ENCODE measurements at places on chromosomes 2 and 18.

DNA sequence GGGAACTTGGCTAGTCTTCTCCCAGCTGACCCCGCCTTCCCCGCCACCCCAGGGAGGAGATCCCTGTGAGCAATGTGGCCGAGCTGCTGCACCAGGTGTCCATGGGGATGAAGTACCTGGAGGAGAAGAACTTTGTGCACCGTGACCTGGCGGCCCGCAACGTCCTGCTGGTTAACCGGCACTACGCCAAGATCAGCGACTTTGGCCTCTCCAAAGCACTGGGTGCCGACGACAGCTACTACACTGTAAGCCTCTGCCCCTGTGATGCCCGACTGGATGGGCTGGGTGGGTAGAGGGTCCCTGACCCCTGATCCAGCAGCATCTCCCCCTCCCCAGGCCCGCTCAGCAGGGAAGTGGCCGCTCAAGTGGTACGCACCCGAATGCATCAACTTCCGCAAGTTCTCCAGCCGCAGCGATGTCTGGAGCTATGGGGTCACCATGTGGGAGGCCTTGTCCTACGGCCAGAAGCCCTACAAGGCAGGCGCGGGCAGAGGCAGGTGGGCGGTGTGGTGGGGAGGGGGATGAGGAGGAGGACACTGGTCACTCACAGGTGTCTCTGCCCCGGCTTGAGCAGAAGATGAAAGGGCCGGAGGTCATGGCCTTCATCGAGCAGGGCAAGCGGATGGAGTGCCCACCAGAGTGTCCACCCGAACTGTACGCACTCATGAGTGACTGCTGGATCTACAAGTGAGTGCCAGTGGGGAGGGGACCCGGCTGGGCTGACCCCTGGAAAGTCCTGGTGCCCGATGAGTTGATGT is 24.2 kb downstream of the ZAP70 start:
- no peak for DNase-seq

GRCh38 chr18:44119607-44120006 is 561.1 kb upstream of the SETBP1 start:
- no peak for DNase-seq

GRCh38 chr2:44843086-44843485 is 98.4 kb upstream of the SIX3 start:
- no peak for DNase-seq

DNA sequence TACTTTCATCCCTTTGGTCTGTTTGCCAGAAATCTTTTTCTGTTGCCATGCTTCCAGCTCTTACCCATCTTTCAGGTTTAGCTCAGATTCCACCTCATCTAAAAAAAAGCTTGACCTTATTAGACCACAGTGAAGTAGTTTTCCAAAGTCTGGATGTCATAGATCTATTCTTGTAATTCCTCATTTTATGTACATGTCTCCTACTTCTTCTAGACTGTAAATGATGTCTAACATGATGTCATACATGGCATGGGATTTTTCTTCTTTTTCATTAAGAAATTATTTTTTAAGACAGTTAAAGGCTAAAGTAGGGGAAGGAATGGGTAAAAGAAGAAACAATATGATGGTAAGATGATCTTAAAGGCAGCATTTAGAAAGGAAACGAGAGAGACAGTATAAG is 11.3 kb downstream of the GLS start:
- no peak for DNase-seq

DNA sequence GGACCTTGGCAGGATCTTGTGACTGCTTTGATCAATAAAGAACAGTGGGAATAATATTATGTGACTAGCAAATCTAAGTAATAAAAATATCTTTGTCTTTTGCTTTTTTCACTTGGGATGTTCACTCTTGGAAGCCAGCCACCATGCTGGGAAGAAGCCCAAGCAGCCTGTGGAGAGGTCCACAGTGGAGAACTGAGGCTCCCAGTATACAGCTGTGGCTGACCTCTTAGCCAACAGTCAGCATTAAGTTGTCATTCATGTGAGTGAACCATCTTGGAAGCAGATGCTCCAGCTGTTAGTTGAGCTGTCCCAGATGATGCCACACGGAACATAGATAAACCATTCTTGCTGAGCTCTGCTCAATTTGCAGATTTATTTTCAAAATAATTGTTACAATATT is 160.0 kb downstream of the OSR1 start:
- DNase-seq = no peak

DNA sequence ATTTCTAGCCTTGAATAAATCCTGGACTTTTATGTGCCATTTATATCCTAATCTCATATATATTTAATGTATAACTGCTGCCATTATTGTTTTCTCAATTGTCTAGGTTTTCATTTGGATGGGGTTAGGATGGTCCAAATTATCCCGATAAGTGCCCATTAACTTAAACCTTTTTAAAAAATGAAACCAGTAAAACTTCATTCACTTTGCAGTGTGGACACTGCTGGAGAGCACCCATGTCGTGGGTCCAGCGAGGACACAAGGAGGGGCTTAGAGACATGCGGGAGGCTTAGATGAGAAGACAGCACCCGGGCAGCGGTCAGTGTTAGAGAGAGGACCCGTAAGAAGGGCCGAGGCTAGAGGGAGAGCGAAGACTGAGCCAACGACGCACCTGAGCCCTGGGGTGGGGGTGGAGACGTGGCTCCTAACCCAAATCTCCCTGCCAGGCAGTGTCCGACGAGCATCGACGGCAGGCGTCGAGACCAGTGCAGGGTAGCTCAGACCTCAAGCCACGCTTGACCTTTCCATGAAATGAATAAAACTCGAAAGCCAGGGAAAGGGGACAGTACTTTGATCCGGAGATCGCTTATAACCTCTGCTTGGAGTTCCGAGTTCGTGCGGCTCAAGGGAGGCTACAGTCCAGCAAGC is 9.0 kb upstream of the EN1 start:
- no peak for DNase-seq

- no peak for DNase-seq
These were observed 4.6 kb downstream of the BCL11A start for GRCh38 chr2:60548845-60549237.

GRCh38 chr18:9418047-9418690 is 57.1 kb upstream of the RALBP1 start:
- DNase-seq = no peak

- DNase-seq = no peak
These were observed 31.2 kb upstream of the MYO3B start for GRCh38 chr2:170146784-170147183.

- no peak for DNase-seq
These were observed 101.8 kb upstream of the NPAS2 start for GRCh38 chr2:100718065-100718629.

GRCh38 chr2:127004893-127005600 is 101.9 kb downstream of the BIN1 start:
- no peak for DNase-seq

GRCh38 chr2:127448526-127448925 is 30.3 kb downstream of the PROC start:
- DNase-seq = no peak

DNA sequence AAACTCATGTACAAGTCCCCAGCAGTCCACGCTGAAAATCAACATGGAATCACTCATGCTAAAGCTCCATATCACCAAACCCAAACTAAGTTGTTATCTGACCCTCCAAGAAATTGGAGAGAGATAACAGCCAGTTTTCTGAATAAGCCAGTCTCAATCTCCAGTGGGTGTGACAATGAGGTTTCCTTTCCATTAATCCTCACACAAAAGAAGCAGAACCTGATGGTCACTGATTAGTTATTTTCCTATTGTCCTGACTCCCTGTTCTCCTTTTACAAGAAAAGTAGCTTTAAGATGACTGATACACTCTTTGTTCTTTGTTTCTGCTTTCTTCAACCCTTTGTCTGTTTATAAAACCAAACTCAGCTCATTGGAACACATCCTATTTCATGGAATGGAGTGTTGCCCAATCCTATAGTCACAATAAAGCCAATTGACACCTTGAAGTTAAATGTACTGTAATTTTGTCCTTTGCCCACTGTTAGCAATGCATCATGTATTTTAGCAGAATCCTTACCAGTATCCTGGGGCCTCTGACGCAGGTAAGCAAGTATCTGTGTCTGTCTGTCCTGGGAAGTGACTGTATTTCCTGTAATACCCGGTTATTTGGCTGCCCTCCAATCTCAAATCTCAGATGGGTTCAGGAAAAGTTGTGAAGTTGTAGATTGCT is 30.6 kb upstream of the SH3RF3 start:
- no peak for DNase-seq

GRCh38 chr2:187008111-187008510 is 159.1 kb upstream of the ZSWIM2 start:
- DNase-seq = no peak

DNA sequence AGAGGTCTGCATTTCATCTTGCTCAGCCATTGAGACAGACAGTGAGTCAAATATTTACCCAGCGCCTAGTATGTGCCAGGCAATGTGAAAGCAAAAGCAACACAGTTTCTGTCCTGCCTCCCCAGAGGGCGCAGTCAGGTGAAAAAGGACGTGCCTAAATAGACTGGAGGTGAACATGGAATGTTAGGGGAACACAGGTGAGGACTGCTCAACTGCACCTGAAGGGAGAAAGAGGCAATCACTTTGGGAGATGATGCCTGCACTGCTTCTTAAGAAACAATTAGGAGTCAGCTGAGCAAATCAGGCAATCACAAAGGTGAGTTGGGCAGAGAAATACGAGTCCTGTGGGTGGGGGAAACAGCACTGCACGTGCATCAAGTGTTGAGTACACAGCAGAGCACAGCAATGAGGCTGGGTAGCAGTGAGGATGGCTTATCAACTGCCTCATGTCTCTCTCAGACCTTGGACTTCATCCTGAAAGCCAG is 218.3 kb upstream of the SMAD7 start:
- no peak for DNase-seq

GRCh38 chr2:75464348-75464946 is 96.3 kb downstream of the EVA1A start:
- DNase-seq = no peak
